DMS79 (cell line): ENCODE measurements at places on chromosomes 5 and 9.

DNA sequence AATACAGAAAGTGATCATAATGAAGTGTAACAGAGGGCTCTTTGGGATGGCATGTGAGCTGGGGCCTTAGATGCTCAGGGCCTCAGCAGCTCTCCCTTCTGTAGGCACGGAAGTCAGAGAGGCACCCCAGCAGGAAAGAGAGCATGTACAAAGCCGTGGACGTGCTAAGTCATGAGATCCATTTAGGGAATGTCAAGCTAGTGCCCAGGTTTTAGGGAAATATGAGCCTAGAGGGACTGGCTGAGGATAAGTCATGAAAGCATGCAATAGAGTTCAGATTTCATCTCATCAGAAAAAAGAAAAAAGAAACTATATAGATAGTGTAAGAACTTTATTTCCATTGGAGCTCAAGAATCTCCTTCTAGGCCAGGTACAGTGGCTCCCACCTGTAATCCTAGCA, 379.5 kb upstream of the KLF4 start:
- no peak for DNase-seq

GRCh38 chr5:97847920-97848631, 665.0 kb upstream of the RIOK2 start:
- no peak for DNase-seq

DNA sequence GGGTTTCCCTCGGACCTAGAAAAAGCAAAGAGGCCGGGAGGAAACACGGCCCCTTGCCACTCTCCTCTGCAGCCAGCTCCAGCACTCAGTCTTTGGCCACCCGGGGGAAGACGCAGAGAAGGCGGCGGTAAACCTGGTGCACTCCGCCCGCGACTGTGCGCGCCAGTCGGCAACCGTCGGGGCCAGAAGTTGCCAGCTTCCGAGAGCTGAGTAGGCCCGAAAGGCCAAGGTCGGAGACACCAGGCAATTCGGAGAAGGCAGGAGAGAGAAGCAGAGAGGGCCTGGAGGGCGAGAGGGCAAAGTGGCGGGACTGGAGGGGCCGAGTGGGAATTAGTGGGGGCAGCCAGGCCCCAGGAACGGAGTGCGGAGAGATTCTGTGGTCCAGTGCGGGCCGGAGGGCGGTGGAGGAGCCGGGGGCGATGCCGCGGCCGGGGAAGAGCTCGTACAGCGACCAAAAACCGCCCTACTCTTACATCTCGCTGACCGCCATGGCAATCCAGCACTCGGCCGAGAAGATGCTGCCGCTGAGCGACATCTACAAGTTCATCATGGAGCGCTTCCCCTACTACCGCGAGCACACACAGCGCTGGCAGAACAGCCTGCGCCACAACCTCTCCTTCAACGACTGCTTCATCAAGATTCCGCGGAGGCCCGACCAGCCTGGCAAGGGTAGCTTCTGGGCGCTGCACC, at the start of gene FOXB2:
TSS of gene FOXB2 (plus strand) at position 420 of the 690 bp plus-strand sequence. CDS start at position 420, 0 bp downstream.
- no peak for DNase-seq

DNA sequence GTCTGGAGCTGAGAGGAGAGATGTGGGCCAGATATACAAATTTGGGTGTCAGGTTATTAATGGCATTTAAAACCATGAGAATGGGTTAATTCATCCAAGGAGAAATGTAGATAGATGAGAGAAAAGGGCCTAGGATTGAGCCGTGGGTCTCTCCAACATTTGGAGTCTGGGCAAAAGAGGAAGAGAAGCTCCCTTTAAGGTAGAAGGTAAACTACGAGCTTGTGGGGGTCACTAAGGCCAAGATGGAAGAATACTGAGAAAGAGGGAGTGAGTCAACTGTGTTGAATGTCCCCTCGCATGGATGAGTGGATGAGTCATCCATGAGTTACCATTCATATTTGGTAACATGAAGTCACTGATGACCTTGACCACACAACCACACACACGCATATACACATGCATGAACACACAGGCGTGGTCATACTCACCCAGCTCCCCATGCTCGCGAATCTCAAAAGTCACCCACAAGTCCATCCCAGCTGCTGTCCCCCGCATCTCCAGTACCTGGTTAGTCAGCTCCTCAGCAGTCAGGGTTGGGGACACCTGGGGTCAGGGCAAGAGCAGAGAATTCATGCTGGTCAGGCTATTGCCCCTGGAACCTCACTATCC, 6.8 kb upstream of the FCHSD1 start:
- no peak for DNase-seq

- no peak for DNase-seq
These were observed 19.6 kb downstream of the TCOF1 start for GRCh38 chr5:150376799-150377771.

GRCh38 chr5:73464016-73464745, 15.6 kb upstream of the FOXD1 start:
- no peak for DNase-seq

DNA sequence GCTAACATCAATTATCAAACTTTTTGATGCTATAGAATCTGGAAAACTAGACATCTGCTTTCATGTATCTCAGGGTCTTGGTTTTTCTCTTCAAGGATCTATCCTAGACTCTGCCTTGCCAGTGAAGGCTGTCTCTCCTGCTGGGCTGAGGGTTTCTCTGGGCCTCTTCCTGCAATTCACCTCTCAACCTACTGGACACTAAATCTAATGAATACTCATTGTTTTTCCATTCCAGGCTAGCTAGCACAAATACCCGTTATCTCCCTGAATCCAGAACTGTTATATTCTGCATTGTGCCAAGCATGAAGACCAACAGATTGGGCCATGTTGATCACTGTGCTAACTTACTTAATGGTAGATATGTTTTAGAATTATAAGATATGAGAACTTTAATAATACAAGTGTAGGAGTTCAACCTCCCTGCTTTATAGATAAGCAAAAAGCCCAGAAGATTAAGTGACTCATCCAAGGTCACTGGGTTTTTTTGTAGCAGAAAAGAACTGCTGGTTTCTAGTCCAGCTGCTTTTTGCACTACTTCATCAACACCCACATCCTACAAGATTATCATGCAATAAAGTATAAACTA, 56.5 kb upstream of the RNF38 start:
- no peak for DNase-seq

DNA sequence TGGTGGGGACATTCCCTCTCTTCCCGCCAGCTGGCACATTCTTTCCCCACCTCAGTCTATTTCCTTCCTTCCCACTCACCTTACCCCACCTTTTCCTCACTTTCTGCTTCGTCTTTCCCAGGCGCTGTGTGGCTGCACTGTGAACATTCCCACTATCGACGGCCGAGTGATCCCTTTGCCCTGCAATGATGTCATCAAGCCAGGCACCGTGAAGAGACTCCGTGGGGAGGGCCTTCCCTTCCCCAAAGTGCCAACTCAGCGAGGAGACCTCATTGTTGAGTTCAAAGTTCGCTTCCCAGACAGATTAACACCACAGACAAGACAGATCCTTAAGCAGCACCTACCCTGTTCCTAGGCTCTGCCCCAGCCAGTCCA, 7.3 kb downstream of the DNAJB5 start:
- no peak for DNase-seq

DNA sequence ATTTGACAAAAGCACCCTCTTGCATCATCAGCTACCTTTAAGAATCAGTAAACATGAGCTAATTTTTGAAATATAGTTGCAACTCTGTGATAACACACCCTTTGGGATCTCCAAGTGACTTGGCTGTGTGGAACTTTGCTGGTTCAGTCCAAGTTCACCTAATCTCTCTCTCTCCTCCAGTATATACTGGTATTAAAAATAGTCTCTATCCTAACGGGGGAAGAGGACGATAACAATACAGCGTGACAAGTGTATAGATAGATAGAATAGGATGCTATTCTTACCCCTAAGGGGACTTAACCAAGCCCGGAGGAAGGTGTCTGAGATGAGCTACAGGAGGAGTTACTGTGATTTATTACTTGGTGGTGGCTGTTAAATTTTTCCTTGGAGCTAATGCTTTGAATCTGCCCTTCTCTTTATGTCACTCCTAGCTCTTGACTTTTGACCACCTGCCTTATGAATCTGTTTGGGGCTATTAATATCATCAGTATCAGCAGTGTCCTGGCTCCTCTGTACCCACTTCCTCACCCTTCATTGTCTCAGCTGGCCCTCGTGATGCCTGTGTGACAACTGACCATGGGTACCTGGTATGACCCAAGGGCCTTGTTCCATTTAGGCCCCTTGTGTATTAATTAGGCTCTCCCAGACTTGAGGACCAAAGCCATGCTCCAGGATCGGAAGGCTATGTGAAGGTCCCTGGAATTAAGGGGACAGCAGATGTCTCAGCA, 223.9 kb downstream of the SREK1 start:
- DNase-seq, result no peak

GRCh38 chr9:131080589-131080988, 15.7 kb upstream of the AIF1L start:
- DNase-seq, result peak; percentile 7

- no peak for DNase-seq
These were observed 54.0 kb upstream of the CNOT6 start for GRCh38 chr5:180439911-180440769.

- DNase-seq, result no peak
These were observed 5.9 kb upstream of the TAL2 start for GRCh38 chr9:105656131-105656921.

- no peak for DNase-seq
These were observed 196.2 kb upstream of the TUT7 start for GRCh38 chr9:86550401-86550800.

DNA sequence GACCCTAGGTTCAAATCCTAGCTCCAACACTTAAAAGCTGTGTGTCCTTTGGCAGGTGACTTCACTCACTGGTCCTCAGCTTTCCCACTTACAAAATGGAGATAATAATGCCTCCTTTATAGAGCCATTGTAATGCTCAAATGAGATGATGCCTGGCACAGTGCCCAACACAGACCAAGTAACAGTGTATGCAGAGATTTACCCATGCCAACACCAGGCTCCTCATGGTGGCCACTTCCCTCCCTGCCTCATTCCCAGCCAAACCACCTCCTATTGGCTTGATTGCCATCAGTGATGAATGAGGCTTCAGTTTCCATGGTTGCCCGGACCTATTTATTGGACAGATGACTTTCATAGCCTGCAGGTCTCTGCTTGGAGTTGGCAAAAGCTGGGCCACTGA, 469.4 kb downstream of the CDK5RAP2 start:
- DNase-seq, result no peak

GRCh38 chr5:107314330-107314729, 356.4 kb downstream of the EFNA5 start:
- no peak for DNase-seq

GRCh38 chr9:121510766-121511550, 11.3 kb upstream of the GGTA1 start:
- DNase-seq, result no peak

GRCh38 chr9:70610287-70610644, 195.8 kb upstream of the KLF9 start:
- DNase-seq, result no peak

- no peak for DNase-seq
These were observed 6.9 kb upstream of the ABCA1 start for GRCh38 chr9:104934691-104935500.

- peak; percentile 36 for DNase-seq
These were observed 50.6 kb downstream of the SIL1 start for GRCh38 chr5:139147483-139148087.

DNA sequence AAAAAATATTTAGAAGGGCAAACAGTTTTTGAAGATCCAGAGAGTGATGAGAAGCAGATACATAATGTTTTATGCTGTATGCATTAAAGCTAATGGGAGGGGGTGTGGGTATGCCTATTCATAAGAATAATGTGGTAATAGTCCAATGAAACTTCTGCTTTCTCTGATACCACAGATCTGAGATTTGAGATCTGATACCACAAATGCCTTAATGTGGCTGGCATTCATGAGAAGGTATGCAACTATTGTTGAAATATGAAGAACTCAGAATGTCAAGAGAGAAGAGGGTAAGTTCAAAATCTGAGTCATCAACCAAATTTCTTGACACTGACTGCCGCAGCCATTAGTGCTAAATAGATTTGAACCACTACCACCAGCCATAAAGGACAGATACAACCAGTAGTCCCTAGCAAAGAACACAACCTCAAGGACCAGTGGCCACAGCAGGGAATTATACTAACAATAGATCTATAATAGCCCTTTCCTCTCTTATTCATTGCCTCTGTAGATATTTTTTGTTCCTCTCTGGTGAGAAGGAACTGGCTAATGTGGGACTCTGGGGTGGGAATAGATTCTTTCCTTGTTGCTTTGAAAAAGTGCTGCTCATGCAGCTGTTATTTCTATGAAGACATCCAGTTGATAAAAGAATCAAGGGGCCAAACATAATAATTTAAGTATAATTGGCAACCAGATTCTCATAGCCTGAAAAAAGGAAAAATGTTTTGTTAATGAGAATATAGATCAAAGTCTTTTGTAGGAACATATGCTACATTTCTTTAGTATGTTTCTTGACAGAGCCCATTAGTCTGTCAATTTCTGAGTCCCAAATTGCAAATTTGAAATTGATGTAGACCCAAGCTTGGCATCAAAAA, 256.5 kb upstream of the ZNF608 start:
- no peak for DNase-seq

- DNase-seq, result no peak
These were observed 82.2 kb downstream of the IPO11 start for GRCh38 chr5:62494772-62495171.

DNA sequence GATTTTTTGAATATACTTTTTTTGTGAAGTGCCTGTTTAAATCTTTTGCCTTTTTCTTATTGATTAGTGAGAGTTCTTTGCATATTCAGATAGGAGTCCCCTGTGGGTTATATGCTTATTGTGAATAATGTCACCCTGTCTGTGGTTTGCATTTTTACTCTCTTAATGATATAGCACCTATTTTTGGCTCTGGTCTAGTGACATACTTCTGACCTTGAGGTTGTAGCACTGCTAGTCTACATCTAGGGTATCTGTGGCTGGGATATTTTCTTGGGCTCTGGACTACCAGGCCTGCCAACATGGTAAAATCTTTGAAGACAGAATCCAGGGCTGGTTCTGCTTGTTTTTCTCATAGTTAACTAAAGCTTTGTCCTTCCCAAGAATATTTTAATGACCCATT, 13.5 kb upstream of the NKX2-5 start:
- DNase-seq, result no peak

- no peak for DNase-seq
These were observed 47.7 kb downstream of the CNTRL start for GRCh38 chr9:121122246-121123032.

GRCh38 chr9:93133681-93134014, 403 bp downstream of the NINJ1 start:
- no peak for DNase-seq

GRCh38 chr9:129777769-129778130, 24.9 kb upstream of the PTGES start:
- DNase-seq, result no peak

GRCh38 chr9:97842960-97843359, 10.1 kb upstream of the FOXE1 start:
- DNase-seq, result no peak
